Epithelial cell of proximal tubule (primary cell): ENCODE measurements at places on chromosomes 13 and 19. TPM values are rescaled to one million over a fixed set of nuclear protein-coding genes. Genes with fewer than 3 reads are reported as not detected.

Gene OLFM2
- total RNA-seq: 0.72 and 0.75 TPM in 2 replicates

Gene ATP4A
- total RNA-seq: not detected in 2 replicates

Gene FFAR1
- 0.06 TPM in 1 of 2 replicates, not detected in the other for total RNA-seq

DNA sequence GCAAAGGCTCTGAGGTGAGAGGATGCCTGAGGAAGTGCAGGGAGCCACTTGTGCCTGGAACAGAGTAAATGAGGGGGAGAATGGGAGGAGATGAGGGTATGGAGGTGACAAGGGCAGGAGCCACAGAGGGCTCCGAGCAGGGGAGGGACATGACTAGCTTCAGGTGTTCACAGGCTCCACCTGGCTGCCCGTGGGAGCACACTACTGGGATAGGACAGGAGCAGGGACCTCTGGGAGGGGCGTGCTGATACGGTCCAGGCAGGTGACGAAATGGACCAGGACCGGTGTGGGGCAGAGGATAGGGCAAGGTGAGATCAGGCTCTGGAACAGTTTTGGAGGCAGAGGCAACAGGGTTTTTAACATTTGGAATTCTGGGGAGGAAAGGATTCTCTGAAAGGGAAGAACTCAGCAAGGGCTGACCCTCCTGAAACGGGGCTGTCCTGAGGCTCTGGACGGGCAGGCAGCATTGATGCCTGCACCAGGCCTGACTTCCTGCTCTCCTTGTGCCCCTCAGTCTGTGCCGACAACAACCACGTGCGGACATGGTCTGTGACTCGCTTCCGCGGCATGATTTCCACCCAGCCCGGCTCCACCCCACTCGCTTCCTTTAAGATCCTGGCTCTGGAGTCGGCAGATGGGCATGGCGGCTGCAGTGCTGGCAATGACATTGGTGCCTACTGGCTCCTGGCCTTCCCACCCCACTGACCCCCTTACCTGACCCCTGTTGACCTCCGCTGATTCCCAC is 11.6 kb downstream of the SHKBP1 start:
- no peak for DNase-seq

DNA sequence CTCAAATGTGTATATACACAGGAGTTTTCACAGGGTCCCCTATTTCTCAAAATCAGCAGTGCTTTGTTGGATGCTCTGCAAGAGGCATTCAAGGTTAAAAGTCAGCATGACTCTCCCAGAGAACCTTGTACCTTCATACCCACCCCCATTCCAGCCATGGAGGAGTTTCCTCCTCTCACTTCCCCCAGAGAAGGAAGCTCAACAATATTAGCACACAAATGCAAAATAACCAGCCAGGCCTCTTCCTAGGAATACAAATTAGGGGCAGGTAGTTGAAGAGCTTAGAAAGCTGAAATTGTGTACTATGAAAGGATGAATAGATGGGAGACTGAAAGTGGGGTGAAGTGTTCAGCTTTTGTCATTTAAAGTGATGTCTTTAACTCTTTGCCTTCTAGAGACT is 43.8 kb downstream of the SPRY2 start:
- DNase-seq: no peak

GRCh38 chr13:20789665-20790064 is 15.9 kb upstream of the EEF1AKMT1 start:
- DNase-seq: no peak

GRCh38 chr19:4429256-4429655 is 26.8 kb downstream of the CHAF1A start:
- no peak for DNase-seq

- DNase-seq: no peak
Measured at GRCh38 chr19:17947815-17948513, 15.1 kb downstream of the CCDC124 start.

DNA sequence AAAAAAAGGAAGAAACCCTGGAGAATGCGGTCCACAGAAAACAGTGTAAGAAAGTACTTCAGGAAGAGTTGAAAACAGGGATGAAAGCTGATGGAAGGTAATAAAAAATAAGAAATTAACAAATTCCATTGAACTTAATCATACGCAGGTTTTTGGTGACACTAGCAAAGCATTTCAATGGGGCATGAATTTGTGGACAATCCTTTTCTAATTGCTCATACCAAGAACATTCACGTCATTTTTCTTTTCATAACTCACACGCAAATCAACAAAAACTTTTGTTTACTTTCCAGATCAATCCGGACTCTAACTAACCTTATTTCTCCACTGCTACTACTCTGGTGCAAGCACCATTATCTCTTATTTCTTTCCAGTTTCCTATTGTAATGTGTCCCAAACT is 1195.0 kb downstream of the SLITRK5 start:
- no peak for DNase-seq

DNA sequence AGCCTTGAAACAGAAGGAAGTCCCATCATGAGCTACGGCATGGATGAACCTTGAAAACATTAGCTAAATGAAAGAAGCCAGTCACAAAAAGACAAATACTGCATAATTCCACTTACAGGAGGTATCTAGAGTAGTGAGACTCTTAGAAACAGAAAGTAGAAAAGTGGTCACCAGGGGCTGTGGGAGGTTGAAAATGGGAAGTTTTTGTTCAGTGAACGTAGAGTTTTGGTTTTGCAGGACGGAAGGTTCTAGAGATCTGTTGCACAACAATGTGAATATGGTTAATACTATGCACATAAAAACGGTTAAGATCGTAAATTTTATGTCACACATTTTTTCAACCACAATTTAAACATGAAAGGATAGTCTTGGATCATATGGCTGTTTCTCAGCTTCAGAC is 11.9 kb upstream of the SLC10A2 start:
- no peak for DNase-seq

- no peak for DNase-seq
Measured at GRCh38 chr13:74032325-74032724, 101.9 kb downstream of the KLF12 start.
